ENCODE measurements at places on chromosomes 3 and 15. TPM values are rescaled to one million over a fixed set of nuclear protein-coding genes. Genes with fewer than 3 reads are reported as not detected.

ATP13A4 gene
- 0.23 TPM for total RNA-seq

ITPKA gene
- 0.60 TPM for total RNA-seq

IGSF10 gene
- total RNA-seq: 0.15 TPM

CFAP20DC gene
- total RNA-seq: 0.82 TPM

SSUH2 gene
- 0.12 TPM for total RNA-seq

BDH1 gene
- 1.6 TPM for total RNA-seq

Data from smooth muscle cell of the coronary artery (primary cell).